NT2/D1 (cell line): ENCODE measurements at places on chromosomes 1 and 21.
A peak's percentile ranks its signal among the peaks of the same experiment; 100 is the strongest.

- DNase-seq, result no peak
These were observed 16.5 kb upstream of the HSD17B7 start for GRCh38 chr1:162774007-162774406.

DNA sequence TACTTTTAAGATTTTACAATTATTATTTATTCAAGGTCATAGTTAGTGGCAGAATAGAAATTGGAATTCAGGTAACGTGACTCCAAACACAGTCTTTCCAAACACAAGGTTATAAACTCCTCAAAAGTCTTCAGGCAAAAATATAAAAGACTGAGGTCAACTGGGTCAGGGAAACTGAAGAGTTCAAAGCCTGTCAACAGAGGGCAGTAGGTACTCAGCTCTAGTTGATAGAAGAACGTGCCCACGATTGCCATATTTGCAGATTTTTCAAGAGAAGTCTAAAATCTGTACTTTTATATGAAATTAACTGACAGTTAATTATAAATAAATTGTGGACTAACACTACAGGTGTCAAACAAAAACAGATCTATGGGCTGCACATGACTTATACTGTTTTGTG is 135.0 kb downstream of the LHX4 start:
- peak; percentile 15 for DNase-seq

GRCh38 chr1:58395355-58395754 is 151.2 kb downstream of the OMA1 start:
- peak; percentile 43 for DNase-seq

DNA sequence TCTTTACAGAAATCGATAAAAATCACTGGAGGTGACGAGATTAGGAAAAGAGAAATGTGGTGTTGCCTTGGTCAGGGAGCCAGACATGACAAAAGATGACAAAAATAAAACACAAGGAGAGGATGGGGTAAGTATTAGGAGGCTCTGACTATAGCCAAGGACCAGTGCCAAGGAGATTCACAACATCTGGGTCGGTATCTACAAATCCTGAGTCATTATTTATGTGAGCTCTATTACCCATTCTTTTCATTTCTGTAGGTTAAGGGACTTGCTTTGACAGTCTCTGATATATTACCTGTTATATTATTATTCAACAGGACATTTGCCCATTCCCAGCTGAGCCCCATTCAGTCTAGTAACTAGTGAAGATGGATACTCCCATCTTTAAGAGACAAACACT is 120.8 kb downstream of the TYW3 start:
- DNase-seq, result no peak

DNA sequence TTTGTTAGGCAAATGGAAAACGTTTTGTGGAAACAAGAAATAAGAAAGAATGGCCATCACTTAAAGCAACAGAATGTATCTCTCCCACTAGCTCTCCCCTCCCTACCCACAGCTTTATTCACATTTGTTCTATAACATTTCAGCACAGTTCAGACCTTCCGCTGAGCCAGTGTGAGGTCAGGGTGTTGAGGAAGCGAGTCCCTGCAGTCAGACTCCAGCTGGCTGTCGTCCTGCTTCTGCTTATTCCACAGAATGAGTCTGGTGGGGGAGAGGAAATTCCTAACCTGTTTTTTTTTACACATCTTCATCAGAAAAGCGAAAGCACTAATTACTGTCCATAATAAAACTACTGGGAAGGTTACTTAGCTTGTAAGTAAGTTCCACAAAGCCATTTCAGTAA is 39.0 kb downstream of the MRPL39 start:
- no peak for DNase-seq

DNA sequence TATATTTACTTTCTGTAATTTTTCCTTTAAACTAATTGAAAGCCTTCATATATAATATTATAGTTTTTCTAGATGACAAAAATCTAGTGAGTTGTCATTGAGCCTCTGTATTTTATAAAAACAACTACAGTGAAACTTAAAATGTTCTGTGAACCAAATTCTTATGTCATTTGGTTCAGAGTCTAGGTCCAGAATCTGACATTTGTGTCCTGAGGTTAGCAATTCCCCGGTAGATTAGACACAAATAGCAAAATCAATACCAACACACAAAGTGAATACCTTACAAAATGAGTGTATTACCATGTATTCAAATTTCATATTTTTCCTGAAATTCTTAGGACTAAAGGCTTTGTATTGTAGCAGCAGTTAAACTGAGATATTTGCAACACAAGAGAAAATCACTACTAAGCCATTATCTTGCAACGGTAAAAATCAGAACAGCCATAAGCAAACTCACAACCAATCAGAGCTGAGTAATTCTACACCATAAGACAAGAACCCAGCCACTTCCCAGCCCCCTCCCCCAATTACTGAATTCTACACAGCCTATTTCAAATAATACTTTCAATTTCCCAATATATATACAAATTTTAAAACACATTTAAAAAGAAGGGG is 573.5 kb downstream of the SMYD3 start:
- DNase-seq, result peak; percentile 8

DNA sequence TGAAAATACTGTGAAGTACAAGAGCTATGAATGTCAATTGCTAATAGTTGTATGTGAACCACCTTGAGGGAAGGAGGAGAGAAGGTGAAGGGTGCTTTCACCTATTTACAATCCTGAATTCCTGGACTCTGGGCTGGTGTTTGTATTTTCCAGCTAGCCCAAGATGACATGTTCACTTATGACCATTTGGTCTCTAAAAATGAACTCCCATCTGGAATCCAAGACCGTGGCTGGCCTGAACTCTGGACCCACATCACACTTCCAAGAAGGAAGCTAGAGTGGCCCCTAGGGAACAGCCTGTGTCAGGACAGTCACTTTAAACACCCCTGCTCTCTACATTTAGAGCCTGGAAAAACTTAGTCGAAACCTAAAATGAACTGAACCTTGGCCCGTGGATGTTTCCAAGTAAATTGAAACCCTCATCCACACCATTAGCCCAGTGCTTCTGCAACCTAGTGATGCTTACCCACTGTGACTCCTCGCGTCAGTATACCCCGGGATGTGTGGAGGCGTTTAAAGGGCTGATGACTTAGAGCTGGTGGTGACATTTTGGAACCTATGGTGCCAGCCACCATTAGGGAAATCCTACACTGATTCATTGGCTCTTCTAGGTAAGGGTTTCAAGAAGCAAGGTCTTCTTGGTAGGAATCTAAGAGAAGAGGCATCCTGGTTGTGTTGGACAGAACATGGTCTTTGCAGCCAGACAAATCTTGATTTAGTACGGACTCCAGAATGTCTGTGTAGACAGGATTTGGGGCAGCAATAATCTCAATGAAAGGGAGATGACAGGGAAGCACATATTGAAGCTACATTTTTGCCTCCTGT is 171.5 kb upstream of the IRF2BP2 start:
- no peak for DNase-seq

DNA sequence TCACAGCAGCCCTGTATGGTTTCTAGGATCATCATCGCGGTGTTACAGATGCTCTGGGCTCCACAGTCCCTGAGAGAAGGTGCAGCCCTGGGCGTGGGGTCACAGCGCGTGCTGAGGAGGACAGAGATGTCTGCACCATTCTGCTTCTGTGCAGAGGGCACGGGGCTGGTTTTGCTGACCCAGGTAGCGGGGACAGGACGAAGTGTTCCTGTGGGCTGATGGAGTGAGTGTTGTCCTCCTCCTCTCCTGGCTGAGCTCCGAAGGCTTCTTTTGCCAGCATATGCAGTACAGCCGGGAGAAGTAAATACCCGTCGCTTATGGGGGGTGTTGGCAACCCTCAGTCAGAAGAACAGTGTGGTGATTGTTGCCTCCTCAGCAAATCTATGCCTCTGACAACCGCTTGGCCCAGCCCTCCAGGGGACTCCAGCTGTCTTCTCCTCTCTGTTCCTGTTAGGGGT is 101.5 kb downstream of the DDX20 start:
- DNase-seq, result no peak

- no peak for DNase-seq
These were observed 5.6 kb upstream of the GPR25 start for GRCh38 chr1:200867018-200867811.

- DNase-seq, result no peak
These were observed 69.4 kb downstream of the ALG14 start for GRCh38 chr1:95003433-95003738.

DNA sequence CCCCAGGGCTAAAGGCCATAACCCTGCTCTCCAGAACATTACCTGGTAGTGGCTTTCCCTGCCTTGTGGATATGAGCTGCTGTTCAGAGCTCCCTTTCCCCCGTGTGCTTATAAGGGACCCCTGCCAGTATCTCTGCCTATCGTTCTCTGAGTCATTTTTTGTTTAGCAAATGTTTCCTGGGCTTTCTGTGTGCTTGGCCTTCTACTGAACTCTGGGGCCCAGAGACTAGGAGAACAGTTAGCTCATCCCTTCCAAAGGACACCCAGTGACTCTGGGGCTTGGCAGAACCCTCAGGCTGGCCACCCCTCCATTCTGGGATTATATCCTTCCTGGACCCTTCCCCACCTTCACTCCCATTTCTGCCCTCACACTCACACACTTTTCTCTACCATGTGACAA is 80.8 kb upstream of the POU3F1 start:
- DNase-seq, result no peak

- no peak for DNase-seq
These were observed 8.0 kb upstream of the C1orf159 start for GRCh38 chr1:1123581-1124507.

GRCh38 chr1:172929006-172929405 is 121.7 kb downstream of the TNFSF18 start:
- no peak for DNase-seq

DNA sequence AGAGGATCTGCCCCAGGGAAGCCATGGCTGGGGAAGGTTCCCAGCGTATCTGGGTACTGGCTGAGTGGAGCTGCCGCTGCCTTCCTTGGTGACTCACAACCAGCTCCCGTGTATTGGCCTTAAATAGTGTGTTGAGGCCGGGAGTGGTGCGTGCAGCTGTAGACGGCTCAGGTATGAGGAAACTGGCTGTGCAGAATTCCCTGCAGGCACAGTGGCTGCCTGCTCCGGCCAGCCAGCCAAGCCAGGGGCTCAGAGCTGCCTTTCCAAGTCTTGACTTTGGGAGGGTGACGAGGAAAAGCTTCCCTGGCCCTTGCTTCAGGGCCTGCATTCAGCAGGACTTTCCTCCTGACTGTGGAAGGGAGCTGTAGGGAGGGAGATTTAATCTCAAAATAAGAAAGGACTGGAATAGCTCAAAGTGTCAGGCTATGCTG is at the start of gene VTCN1:
TSS of gene VTCN1 (minus strand) at position 97 of the 431 bp plus-strand sequence. CDS start at position 25, 72 bp downstream.
- DNase-seq, result no peak

DNA sequence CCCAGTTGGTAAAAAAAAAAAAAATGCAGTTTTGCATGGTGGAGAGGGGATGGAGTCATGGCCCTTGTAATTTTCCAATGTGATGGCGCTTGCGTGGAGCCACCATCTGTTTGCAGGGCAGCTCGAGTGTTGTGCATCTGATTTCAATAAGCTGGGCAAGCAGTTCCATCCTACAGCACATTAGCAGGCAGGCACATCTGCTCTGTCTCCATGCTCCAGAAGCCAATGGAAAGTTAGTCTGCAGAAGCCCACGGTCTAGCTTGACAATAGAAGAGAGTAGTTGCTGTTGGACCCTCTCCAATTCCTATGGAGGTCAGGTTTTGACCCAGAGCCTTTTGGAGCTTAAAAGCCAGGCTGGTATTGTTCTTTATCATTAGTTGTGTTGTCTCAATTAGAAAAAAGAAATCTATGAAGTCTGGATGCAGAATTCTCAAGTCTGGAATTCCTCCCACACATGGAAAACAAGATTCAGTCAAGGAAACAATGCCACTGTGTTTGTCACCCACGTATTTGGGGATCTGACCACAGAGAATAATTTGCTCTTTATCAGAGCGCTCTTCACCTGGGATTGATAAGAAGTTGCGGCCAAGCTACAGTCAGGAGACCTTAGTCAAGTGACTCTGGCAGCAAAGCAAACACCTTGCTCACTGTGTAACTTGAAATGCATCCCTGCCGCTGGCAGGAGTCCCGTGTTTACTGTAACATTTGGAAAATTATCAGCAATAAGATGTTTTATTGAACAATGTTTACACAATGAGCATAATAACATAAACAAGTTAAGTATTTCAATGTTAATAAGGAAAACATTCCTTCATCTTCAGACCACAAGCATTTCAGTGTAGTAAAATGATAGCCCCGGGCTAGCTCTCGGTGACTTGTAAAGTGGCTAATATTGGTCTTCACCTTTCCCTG is 20.7 kb downstream of the NGF start:
- no peak for DNase-seq

DNA sequence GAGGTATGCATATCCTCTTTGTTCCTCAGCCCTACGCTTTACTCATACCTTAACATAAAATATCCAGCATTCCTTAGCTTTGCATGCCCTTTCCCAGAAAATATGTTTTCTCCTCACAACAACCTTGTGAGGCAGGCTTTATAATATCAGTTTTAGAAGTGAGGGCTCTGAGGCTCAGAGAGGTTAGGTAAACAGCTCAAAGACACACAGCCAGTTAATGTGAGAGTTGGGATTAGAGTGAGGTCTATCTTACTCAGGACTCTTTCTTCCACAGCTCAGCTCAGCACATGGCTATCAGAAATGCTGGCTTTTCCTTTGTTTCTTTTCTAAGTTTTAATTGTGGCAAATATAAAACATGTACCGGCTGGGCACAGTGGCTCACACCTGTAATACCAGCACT is 27.9 kb downstream of the CSF1 start:
- DNase-seq, result no peak

- no peak for DNase-seq
These were observed 2.1 kb downstream of the C8B start for GRCh38 chr1:56963667-56964066.

- DNase-seq, result no peak
These were observed 85.5 kb downstream of the FBXO2 start for GRCh38 chr1:11568687-11569086.

- DNase-seq, result no peak
These were observed 166.9 kb upstream of the HMGB4 start for GRCh38 chr1:33696962-33697361.

GRCh38 chr1:115430441-115431158 is 92.6 kb upstream of the NGF start:
- no peak for DNase-seq

DNA sequence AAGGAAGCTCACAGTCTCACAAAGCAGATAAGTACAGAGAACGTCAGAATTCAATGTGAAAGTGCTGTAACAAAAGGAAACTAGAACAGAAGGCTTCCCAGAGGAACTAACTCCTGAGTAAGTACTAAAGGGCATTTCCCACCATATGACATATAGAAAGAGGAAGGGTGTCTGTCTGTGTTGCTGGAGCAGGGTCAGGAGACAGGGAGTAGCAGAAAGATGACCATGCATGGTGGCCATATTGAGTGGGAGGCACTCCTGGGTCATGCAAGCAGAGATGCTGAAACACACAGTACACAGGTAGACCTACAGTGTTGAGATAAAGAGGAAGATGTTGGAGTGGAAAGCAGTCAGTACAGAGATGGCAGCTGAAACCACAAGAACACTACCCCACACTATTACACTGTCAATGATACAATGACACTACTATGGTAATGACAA is 47.3 kb downstream of the SLC25A24 start:
- no peak for DNase-seq

DNA sequence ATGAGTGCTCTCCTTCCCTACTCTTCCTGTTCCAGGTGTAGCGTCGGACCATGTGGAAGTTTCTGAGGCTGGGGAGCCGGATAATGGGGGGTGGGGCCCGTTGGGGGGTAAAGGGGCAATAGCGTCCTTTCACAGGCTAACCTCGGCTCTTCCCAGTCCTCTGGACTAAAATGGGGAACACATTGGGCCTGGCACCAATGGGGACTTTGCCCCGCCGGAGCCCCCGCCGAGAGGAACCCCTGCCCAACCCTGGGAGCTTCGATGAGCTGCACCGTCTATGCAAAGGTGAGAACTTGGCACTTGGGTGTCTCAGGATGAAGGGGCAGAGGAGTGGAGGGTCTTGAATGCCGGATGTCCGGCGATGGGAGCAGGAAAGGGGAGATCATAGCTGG is 456 bp downstream of the TOMM40L start:
- DNase-seq, result no peak

GRCh38 chr1:209611771-209612570 is 28.5 kb downstream of the CAMK1G start:
- DNase-seq, result no peak
